HEK293T (cell line): ENCODE measurements at places on chromosomes 1 and 21.

GRCh38 chr1:245690156-245690690, 535.4 kb downstream of the KIF26B start:
- DNase-seq = no peak

- DNase-seq = no peak
Measured at GRCh38 chr1:23383577-23384311, 14.1 kb upstream of the ZNF436 start.

DNA sequence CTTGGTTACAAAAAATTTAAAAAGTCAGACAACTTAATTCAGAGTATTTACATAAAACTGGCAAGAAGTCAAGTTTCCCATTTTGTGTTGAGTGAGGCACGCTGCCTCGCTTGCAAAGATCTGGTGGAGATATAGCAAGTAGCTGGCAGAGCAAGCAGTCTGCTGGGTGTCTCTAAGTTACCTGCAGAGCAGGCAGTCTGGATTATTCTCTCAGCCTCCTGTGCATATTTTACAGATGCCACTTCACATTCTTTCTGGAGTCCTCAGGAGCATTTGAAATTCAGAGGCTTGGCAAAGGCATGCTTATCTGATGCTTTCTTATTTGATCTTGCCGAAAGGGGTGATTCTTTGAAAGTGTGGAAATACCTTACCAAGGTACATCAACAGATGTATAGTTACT, 640.4 kb upstream of the ADGRL4 start:
- DNase-seq = no peak

- DNase-seq = no peak
Measured at GRCh38 chr21:41611966-41612606, 104.1 kb upstream of the TMPRSS2 start.

- DNase-seq = no peak
Measured at GRCh38 chr1:245996811-245997210, 510.3 kb downstream of the SMYD3 start.

DNA sequence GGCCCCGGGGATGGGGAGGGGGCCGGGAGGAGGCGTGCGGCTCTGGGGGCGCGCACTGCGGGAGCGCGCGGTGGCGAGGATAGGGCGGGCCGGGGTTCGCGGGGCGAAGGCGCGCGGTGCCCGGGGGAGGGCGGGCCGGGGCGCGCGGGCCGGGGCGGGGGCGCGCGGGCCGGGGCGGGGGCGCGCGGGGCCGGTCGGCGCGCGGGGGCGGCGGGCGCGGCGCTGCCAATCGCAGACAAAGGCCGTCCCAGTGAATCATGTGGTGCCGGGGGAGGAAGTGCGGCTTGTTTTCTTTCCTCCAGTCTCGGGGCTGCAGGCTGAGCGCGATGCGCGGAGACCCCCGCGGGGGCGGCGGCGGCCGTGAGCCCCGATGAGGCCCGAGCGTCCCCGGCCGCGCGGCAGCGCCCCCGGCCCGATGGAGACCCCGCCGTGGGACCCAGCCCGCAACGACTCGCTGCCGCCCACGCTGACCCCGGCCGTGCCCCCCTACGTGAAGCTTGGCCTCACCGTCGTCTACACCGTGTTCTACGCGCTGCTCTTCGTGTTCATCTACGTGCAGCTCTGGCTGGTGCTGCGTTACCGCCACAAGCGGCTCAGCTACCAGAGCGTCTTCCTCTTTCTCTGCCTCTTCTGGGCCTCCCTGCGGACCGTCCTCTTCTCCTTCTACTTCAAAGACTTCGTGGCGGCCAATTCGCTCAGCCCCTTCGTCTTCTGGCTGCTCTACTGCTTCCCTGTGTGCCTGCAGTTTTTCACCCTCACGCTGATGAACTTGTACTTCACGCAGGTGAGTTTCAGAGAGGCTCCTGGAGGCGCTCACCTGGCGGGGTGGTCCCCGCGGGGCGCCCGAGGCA, at the start of gene GPR137B:
TSS of gene GPR137B (plus strand) at position 287 of the 851 bp plus-strand sequence. CDS start at position 371, 84 bp downstream.
- peak; percentile 72 for DNase-seq

- DNase-seq = peak; percentile 18
Measured at GRCh38 chr21:38661197-38661871, 144.4 kb upstream of the ETS2 start.

GRCh38 chr21:28338701-28339305, 653.9 kb downstream of the LTN1 start:
- no peak for DNase-seq

GRCh38 chr1:230137337-230137815, 70.3 kb downstream of the GALNT2 start:
- no peak for DNase-seq

- DNase-seq = no peak
Measured at GRCh38 chr1:245987997-245988392, 519.1 kb downstream of the SMYD3 start.

DNA sequence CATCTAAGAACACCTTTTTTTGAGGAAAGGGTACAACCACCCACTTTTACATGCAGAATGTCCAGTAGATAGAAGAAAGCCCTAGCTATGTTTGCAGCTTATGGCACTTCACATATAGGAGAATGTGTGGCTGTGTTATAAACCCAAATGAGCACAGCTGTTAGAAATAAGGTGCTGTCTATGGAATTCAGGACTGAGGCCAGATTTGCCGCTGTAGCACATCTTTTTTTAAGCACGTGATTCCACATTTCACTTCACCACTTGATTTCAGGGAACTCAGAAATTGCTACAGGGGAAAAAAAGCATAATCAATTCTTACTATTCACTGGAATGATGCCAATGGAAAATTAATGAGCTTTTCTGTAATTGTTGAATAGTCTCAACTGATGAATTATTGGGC, 147.2 kb upstream of the ADAMTS5 start:
- no peak for DNase-seq

DNA sequence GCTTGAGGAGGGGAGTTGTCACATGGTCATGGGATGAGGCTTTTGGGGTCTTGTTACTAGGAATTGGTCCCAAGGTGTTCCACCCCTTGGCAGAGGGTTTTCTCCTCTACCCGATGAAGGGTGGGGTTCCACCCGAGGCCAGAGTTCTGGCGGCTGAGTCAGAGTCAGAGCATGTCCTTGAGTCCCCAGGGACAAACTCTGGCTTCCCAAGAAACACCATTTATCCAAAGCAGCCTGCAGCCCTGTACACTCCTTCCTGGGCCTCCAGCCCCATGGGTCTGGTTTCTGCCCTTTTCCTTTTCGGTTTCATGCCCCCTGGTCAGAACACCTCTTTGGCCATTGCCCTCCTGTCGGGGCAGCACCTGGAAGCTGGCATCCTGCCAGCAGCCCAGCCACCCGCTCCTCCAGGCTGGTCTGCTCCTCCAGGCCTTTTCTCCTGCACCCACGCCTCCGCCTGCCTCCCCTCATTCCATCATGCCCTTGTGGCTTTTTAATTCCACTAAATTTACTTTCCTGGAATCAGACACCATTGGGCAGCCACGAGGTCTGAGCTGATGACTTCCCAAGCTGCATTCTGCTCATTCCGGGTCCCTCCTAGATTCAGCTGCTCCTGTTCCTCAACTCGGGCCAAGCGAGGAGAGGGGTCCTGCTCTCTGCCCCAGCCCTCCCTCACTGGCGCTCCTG, 301.7 kb upstream of the VAMP3 start:
- DNase-seq = no peak

DNA sequence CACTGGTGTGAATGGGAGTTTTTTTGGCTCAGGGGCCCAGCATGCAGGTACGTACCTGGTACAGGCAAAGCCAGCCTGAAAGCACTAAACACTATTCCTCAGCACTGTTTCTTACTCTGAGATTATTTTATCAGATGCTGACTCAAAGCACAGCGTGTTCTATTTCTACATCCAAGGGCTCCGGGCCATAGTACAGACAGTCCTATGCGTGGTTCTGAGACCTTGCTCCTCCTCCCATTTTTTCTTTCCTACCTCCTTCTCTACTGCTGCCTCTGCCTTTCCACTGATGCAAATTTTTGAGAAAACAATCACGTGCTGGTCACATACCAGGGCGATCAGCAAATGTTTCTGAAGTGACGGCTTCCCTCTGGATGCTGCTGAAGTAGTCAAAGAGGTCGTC, 36.3 kb downstream of the PDPN start:
- no peak for DNase-seq

DNA sequence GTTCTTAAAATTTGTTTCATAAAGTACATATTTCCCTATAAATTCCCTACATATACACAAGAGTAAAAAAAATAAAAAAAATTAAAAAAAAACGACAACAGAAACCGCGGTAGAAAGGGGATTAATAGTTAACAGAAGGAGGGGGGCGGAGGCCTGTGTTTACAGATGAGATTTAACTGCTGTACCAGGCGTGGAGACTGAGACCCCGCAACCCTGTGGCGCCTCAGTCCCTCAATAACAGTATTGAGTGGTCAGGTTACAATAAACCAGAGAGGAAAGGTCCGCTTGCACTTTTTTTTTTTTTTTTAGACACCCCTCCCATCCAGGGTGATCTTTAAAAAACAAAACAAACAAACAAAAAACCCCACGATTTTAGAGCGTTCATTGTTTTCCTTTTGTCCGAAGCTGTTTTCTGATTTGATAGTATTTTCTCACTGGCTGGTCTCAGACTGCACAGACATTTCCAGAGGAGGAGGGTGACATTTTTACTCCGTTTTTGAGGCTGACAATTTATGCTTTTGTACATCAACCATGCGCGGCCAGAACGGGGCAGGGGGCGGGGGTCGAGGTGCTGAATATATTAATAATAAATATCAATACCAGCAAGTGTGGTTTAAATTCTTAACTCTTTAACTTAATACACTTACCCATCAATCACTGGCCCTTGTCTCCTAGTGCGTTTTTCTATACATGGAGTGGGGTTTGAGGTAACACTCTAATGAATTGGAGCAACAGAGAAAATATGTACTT, 1223.9 kb downstream of the BRINP3 start:
- no peak for DNase-seq

- DNase-seq = no peak
Measured at GRCh38 chr1:48469616-48470480, 2.2 kb downstream of the SPATA6 start.

DNA sequence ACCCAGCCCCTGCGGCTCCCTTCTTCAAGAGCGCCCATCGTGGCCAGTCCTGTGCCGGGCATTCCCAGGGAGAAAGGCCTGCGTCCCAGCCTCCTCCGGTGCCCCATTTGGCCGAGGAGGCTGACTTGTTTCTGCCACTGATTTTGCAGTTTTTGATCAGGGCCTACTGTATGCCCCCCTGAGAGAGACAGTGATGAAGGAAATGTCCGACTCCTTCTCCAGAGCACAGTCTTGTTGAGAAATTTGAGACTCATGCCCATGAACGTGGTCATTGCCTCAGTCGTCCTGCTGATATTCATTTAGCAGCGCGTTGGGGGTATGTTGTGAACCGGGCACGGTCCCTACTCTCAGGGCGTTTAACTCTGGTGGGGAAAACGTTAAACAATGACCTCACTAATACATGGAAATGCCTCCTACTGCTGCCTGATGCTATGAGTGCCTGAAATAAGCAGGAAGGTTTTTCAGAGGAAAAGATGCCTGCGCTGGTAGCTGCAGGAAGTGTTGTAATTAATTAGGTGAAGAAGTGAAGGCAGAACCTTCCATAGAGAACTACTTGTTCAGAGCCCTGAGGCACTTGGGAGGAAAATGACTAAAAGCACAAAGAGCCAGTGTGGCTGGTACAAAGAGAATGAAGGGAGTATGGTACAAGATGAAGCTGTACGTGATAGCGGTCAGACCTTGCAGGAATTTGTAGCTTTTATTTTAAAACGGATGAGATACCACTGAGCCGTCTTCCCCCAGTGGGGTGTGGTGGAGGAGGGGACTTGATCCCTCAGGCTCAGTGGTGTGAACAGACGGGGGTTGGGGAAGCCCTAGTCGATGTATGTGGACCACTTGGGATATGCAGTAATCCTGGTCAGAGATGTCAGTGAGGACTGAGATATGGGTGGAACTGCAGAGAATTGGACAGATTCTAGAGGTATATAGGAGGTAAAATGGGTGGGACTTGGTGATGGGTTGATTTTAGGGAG, 730 bp downstream of the ZCCHC17 start:
- peak; percentile 19 for DNase-seq

- DNase-seq = peak; percentile 62
Measured at GRCh38 chr1:2382621-2383361, 8.6 kb downstream of the MORN1 start.

- DNase-seq = peak; percentile 34
Measured at GRCh38 chr1:247487057-247487456, 29.2 kb upstream of the OR2B11 start.

GRCh38 chr1:156200044-156200443, 6.1 kb downstream of the SLC25A44 start:
- no peak for DNase-seq

GRCh38 chr1:166307261-166308188, 140.7 kb upstream of the FAM78B start:
- DNase-seq = no peak

GRCh38 chr1:174818951-174819350, 180.8 kb upstream of the CACYBP start:
- no peak for DNase-seq
